ENCODE measurements at places on chromosomes 2 and 18.

DNA sequence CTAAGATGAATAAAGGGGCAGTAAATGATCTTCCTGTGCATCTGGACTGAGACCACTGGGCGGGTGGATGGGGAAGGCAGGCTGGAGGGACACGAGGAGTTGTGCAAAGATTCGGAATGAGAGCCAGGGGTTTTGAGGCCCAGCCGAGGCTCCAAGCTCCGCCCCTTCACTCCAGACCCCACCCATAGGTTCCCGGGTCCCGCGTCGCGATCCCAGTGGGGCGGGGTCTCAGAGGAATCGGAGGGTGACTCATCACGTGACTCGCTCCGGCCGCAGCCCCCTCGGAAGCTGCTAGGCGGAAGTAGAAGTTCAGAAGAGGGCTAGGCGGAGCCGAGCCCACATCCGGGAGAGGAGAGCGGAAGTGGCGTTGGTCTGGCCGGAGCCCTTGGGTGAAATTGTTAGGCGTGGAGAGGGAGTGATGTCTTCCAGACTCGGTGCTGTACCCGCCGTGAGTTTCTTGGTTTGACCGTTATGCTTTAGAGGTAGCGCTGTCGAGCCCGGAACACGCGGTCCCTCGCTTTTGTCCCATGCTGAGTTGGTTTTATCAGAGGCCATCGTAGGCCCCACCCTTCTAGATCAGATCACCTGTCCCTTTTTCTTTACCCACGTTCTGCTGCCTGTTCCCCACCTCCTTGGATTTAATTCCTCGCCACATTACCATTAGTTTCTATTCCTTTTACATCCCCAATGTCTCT, at the start of gene ZNF512:
ZNF512 (plus strand) TSS at position 348 of the 695 bp plus-strand sequence; CDS start at position 419, 71 bp downstream.
- ATAC-seq: peak; percentile 94

- ATAC-seq: no peak
Observed at GRCh38 chr2:8300216-8300615, 381.6 kb upstream of the ID2 start.

DNA sequence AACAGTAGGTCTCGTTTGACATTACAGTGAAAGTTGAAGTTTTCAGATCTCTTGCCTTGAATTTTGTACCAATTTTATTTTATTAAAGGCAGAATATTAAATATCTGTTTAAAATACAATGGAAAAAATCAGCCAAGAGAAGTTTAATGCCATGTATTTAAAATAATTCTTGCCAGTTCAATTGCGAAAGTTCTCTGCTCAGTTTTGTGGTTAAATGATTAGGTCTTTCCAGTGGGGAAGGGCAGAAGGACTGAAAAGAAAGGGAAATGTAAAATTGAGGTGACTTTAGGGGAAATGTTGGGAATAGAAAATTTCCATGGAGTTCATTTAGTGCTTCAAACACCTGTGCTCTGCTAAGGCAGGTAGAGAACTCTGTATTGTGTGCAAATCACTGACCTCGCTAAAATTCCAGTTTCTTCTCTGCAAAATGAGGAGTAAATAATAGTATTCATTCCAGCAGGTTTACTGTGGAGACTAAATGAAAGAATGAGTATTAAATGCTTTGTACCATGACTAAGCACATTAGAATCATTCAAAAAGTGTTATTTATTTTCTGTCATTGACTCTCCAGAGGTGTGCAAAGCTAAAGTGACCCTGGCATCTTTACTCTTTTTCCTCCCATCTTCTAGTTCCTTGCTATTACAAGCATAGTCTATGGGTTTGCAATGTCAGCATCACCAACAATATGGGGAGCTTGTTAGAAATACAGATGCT, 74.4 kb downstream of the KIAA1328 start:
- ATAC-seq: no peak

DNA sequence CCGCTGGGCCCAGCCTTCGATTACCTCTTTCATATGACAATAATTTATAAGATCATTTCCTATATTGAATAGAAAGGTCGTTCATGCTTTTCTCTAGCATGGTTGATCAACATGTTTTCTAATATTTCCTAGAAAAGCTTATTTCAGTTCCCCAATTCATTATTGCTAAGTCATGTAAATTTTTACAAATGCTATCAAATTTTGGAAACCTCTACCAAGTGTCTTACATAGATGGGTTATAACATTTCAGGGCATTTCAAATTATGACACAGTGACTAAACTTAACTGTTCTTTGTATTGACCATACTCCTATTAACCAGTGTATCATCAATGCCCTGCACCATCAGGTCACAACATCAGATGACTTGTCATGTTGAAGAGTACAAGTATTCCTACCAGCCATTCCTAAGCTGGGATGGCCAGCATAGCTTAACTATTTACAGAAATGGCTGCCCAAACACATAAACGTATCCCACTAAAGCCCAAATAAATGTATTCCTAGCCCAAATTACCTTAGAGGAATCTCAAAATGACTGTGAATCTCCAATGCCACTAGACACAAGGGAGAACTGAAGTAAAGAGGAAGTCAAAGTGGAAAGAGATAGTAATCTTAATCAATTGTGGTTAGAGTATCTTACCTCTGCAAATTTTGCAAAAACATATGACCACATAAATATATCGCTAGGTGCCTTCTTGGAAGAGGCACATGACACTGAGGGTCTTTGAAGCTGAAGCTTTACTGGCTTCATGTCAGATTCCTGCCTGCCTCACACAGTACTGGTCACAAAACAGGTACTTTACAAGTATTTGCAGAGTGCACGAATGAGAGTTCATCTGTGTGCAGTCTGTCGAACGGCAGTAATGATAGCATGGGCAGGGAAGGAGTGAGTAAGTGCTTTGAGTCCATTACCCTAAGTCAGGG, 87.3 kb upstream of the TLK1 start:
- ATAC-seq: peak; percentile 77

DNA sequence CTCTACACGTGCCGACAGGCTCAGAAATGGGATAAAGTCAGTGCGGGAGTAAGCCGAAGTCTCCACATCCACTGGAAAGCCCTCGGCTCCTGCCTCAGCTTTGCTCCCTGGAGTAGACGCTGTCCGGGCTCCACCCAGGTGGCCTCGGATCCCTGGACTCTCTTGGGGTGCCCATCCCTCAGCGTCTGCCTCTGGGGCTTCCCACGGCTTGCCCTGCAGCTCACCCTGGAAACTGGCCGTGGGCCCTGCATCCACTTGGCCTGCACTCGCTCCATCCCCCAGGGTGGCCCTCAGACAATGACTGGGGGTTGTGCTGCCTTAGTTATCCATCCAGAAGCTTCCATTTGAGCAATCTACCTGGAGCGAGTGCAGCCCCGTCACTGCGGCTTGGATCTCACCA, 36.2 kb upstream of the TAF1B start:
- ATAC-seq: no peak

GRCh38 chr18:6150430-6150829, 255.1 kb upstream of the TMEM200C start:
- ATAC-seq: no peak

GRCh38 chr2:167493862-167494261, 605.6 kb downstream of the XIRP2 start:
- no peak for ATAC-seq

- peak; percentile 48 for ATAC-seq
Observed at GRCh38 chr2:37934591-37935513, 9.8 kb downstream of the RMDN2 start.

- no peak for ATAC-seq
Observed at GRCh38 chr2:39661826-39662225, 3.9 kb upstream of the TMEM178A start.

DNA sequence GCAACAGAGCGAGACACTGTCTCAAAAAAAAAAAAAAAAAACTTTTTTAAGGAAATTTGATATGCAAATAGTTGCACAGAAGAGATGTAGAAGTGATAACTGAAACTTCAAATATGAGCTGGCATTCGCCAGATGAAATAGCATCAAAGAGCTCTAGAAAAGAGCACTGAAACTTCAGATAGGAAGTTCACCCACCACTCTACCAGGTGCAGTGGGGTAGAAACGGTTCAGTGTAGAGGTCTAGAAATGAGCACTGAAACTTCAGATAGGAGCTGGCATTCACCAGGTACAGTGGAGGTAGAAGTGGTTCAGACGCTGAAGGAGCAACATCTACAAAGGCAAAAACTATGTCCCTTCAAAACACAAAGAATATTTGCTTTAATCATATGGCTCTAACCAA, 9.0 kb upstream of the ONECUT2 start:
- ATAC-seq: peak; percentile 27

GRCh38 chr2:223562078-223562477, 40.1 kb downstream of the SCG2 start:
- no peak for ATAC-seq

GRCh38 chr2:176854878-176855277, 357.7 kb upstream of the HNRNPA3 start:
- ATAC-seq: no peak

DNA sequence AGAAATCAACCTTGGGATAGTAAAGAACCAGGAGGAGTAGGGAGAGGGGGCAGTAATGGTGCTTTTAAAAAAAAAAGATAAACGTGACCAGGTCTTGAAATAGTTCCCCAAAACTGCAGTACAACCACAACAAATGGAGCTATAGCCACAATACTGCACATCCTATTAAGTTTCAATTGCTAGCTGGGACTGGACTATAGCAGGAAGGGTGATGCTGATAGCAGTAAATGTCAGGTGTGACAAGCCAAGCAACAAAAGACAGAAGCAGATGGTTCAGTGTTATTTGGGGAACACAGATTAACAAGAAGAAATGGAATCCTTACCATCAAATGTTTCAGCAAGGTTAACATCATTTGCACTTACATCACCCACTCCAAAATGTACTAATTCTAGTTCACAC, 10.1 kb downstream of the RPS27A start:
- no peak for ATAC-seq

DNA sequence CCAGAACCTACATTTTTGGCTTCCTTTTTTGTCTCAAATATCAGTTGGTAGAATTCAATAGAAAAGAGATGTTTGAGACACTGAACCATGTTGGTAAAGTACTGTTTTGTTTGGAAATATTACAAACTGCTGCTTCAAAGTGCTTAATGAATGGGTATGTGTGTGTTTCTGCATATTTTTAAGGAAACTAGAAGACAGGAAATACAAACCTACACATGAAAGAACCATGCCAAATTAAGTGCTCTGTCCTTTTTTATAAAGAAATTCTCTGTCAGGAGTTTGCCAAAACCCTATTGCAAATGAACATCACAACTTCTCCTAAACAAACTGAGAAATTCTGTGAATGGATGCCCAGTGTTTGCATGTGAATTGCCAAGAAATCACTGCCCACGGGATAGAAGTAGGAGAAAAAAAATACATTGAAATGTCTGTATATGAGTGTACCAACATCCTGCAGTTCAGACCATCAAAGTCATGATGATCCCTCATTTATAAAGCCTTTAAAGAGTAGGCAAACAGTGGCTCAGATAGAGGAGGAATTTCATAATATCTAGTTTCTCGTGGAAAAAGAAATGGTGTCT, 69.6 kb upstream of the RND3 start:
- no peak for ATAC-seq

- peak; percentile 92 for ATAC-seq
Observed at GRCh38 chr2:28681158-28681571, 70.5 kb upstream of the PPP1CB start.

- ATAC-seq: no peak
Observed at GRCh38 chr2:100736121-100736915, 83.6 kb upstream of the NPAS2 start.

DNA sequence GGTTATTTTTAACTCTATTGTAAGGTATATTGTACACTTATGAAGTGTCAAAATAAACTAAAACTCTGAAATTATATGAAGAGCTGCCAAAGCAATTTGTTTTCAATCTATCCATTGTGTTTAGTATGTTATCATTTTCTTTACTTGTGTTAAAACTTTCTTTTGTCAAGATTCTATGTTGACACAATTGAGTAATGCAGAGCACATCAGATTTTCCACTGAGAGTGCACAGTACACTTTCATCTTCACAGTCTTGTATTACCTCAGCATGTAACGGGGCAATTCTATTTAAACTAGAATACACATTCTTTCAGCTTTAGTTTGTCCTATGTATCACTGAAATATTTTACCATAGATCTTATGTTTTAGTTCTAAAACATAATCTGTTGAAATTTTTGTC, 304.4 kb upstream of the ZC3H15 start:
- no peak for ATAC-seq

DNA sequence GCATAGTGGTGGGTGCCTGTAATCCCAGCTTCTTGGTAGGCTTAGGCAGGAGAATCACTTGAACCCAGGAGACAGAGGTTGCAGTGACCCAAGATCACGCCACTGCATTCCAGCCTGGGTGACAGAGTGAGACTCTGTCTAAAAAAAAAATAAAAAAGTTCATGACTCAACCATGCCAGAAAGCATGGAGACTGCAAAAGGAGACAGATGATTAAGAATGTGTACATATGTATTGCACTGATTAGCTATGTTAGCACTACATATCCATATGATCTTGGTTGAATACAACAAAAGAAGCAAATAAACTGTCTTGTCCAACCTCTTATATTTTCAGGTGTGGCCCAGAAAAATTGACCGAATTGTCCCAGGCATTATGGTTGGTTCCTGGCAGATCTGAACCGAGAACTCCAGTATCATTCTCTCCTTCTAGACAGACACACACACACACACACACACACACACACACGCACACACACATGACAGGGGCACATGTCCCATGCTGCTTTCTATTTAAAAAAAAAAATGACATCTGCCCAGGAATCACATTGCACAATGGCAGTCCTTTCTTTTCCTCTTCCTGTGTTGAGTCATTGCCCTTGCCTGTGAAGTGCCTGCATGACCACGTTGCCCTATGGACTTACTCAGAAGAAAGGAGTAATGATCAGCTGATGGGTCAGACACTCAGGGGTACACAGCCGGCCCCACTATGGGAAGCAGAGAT, 65.6 kb downstream of the MYCN start:
- no peak for ATAC-seq

GRCh38 chr2:19989342-19989666, 601 bp downstream of the WDR35 start:
- ATAC-seq: no peak

- ATAC-seq: no peak
Observed at GRCh38 chr2:222535477-222535876, 111.1 kb downstream of the SGPP2 start.

DNA sequence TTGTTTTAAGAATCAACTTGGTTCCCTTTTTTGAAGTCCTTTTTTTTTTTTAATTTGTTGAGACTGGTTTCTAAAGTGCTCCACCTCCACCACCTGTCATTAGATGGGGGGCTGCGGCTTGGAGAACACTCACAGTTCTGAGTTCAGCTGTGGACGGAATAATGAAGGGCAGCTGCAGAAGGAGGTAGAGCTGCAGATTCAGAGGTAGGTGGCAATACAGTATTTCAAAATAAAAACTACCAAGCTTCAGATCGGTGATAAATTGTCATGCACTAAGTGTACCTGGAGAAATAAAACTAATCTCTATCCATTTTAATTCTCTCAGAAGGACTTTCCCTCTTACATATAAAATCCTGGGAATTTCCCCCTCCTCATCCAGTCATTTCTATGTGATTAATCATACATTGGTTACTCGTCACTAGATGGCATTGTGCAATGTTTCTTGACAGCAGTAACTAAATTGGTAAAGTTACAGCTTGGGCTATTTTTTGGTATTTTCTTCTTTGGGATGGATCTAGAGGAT, 81.1 kb upstream of the SLC39A10 start:
- ATAC-seq: peak; percentile 71
